Posterior vena cava (tissue), 2 donors: ENCODE measurements at places on chromosomes 11 and 22. TPM values are rescaled to one million over a fixed set of nuclear protein-coding genes. Genes with fewer than 3 reads are reported as not detected.

The GRM5 gene
- 0.23 TPM for total RNA-seq

The NUP98 gene
- 53.8 TPM for total RNA-seq

The TRIM48 gene
- total RNA-seq, result not detected

GRCh38 chr11:44176546-44177213, 81.2 kb downstream of the EXT2 start:
- no peak for DNase-seq

GRCh38 chr11:76777876-76778275, 5.3 kb upstream of the TSKU start:
- DNase-seq, result no peak

DNA sequence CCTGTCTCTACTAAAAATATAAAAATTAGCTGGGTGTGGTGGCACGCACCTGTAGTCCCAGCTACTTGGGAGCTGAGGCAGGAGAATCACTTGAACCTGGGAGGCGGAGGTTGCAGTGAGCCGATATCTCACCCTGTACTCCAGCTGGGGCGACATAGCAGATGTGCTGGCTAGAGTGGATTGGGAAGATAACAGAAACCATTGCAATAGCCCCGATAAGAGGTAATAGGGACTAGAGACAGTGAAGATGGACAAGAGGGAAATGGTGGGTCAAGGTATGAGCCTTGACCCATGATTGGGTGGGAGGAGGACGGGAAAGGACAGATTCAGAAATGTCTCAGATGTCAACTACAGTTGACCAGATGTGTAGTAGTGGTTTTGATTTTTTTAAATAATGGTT, 6.1 kb downstream of the SWAP70 start:
- DNase-seq, result no peak

DNA sequence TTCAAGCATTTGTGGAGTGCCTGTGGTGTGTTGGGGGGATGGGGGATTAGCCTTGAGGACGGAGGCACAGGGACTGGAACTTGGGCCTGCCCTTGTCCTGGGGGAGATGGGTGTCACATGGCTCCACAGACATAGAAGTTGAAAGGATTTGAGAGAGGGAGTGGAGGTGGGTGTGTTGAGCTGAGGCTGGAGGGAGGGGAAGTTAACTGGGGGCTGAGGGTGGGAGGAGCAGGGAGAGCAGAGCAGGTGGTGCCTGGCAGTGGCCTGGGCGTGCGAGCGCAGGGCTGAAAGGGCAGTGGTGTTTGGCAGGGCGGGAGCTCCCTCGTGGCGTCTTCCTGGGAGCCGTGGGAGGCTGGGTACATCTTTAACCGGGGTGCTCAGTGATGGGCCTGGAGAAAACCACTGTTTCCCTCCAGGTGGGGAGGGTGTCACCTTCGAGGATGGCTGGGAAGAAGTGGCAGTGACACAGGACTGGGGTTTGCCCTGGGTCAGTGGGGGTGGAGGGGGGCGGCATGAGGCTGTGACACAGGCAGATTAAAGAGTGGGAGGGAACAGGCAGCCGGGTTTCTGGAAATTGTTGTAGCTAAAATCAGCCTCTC, 45.5 kb downstream of the AP2A2 start:
- no peak for DNase-seq

DNA sequence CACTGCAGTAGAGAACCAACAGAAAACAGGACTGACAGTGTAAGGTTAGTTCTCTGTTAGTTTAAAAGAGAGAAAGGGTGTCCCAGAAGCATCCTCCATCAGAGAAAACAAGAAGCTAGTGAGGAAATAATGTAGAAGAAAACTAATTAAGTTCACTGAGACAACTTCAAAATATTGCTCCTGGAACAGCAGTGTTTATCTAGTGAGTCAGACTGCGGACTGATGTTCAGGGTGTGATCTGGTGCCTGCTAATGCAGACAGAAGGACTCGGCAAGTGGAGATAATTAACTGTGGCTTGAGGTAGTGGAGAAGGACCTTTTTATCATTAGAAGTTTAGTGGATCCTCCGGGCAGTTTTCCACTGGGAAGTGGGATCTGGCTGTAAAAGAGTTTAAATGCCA, 55.4 kb downstream of the CDON start:
- DNase-seq, result no peak
